ENCODE measurements at places on chromosomes 12 and 14. TPM values are rescaled to one million over a fixed set of nuclear protein-coding genes. Genes with fewer than 3 reads are reported as not detected.

PRKAB1 gene
- total RNA-seq = 16.7 TPM

PIANP gene
- not detected for total RNA-seq

- no peak for DNase-seq
Observed at GRCh38 chr12:78275886-78276285, 445.2 kb downstream of the NAV3 start.

DNA sequence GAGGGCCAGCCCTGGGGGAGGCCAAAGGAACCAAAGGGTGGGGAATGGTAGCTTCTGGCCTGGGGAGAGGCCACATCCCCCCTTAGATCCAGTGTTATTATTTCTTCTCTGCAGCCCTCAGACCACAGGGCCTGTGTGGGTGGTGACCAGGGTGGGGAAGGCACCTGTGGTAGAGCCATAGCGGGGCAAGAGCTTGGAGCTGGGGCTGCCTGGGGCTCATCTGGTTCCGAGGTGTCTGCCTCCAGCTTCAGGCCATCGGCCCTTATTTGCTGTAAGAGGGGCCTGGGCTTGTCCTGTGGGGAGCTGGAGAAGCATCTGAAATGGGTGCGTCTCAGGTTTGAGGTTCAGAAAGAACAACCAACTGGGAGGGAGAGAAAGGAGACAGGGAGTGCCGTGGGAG lies 2.1 kb upstream of the B3GNT4 start:
- no peak for DNase-seq

DNA sequence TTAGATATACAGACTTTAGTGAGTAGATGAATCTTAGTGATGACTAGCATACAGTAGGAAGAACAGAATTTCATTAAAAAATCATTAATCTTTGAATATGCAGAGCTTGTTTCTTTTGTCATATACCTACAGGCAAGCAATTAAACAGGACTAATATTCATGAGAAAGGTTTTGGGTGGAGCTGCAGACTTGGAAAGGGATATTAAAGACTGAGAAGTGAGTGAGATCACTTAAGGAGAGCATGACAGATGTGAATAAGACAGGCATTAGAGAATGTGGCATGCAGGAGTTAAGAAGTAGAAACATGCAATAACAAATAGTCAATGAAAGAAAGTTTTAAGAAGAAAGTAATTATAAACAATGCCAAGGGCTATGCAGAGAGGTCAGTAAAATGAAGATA lies 187.7 kb downstream of the TMTC3 start:
- DNase-seq = no peak

GRCh38 chr14:80477388-80478160 lies 266.3 kb upstream of the DIO2 start:
- DNase-seq = no peak

DNA sequence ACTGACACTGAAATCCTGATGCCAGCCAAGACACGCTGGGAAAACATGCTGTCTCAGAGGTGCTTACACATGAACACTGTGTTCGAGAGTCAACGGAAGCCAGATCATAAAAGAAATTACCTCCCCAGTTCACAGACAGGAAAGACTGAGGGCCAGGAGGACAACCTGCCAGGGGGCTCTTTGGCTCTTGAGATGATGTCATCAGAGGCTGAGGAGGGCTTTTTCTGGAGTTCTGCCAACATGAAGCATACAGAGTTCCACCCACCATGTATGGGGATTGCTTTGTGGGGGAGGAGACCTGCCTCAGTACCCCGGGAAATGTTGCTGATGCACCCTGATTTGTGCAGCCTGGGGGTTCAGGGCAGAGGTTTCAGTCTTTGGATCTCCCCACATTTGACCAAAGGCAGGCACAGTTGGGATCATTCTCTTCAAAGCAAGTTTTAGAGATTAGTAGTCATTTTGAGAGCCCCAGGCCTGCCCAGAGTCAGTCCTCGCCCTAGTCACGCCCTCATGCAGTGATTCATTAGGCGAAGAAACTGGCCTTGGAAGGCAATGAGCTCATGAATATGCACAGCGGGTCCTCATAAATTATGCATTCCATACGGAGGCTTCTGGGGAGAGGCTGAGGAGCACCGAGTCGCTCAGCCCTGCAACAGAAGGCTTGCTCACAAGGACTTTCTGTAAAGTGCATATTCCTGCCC lies 34.9 kb upstream of the EML1 start:
- no peak for DNase-seq

Measured in psoas muscle (tissue), 8 donors.